Ureter (tissue), 1 donor: ENCODE measurements at places on chromosomes 11 and 22. TPM values are rescaled to one million over a fixed set of nuclear protein-coding genes. Genes with fewer than 3 reads are reported as not detected.

GRCh38 chr11:20089367-20089766, 70.9 kb downstream of the DBX1 start:
- DNase-seq = no peak

The IL17REL gene
- not detected for total RNA-seq

GRCh38 chr11:117649296-117650055, 147.5 kb downstream of the DSCAML1 start:
- peak; percentile 55 for DNase-seq

GRCh38 chr11:78419327-78419726, 1.7 kb upstream of the GAB2 start:
- peak; percentile 59 for DNase-seq

DNA sequence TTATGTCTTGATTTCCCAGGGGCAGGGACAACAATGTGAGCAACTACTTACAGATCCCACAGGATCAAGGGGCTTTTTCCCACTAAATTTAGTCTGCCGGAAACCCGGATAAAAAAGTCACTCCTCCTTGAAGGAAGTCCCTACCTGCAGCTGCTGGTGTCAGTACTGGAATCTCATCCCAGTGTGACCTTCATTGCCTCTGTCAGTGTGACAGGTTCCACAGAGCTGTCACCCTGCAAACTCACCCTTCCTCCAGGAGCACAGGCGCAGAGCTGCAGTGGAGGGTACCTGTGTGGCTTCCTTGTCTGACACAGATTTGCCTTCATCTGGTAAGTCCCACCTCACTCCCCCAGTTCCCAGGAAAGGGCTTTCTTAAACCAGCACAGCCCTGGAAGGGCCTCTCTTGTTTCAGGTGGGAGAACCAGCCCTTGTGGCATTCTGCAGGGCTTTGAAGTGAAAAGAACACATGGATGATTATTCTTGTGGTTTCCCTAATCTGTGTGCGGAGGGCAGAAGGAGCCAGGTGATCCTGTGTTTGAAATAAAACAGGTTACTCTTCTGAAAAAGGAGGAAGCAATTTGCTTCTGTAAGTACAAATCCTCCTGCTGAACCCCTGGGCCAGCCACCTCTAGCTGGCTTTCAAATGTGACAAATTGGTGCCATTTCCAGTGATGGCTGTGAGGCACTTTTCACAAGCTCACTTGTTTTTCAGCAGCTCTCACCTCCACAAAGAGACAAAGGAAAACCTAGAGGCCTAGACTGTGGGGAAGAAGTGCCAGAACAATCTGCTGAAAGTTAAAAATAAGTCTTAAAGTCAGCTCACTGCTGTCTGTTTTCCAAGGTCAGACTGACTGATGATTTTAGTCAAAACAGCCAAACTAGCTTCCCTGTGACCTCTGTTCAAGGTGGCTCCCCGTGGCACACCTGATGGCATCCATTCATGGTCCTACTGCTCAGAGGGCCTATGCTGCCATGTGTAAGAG, 9.2 kb upstream of the PRSS23 start:
- no peak for DNase-seq

- no peak for DNase-seq
Measured at GRCh38 chr11:74417379-74417804, 19.2 kb upstream of the PGM2L1 start.
